Panc1 (cell line): ENCODE measurements at places on chromosomes 4 and X. TPM values are rescaled to one million over a fixed set of nuclear protein-coding genes. Genes with fewer than 3 reads are reported as not detected.

Gene EGF
- total RNA-seq: not detected

Gene PAGE5
- not detected for total RNA-seq

Gene SLITRK4
- total RNA-seq: not detected

Gene RAB41
- total RNA-seq: not detected

Gene RPS6KA6
- 0.05 TPM for total RNA-seq

Gene GYPB
- not detected for total RNA-seq

Gene ADH1C
- total RNA-seq: not detected

Gene CXorf49
- not detected for total RNA-seq

Gene RRH
- total RNA-seq: 0.15 TPM

Gene ENPEP
- total RNA-seq: not detected

Gene ENAM
- not detected for total RNA-seq

Gene MAGEA11
- not detected for total RNA-seq

Gene HSFX3
- total RNA-seq: not detected

Gene NPNT
- 1.9 TPM for total RNA-seq

Gene UGT2A3
- total RNA-seq: 0.05 TPM

Gene BANK1
- total RNA-seq: 3.3 TPM

Gene GYG2
- 0.85 TPM for total RNA-seq

Gene GUCY1B1
- 0.36 TPM for total RNA-seq

Gene SSX1
- total RNA-seq: 0.13 TPM

Gene GPR78
- not detected for total RNA-seq

Gene LRCH2
- 0.13 TPM for total RNA-seq

Gene SULT1B1
- 0.05 TPM for total RNA-seq

Gene H2BW2
- total RNA-seq: not detected

Gene PNMA6A
- total RNA-seq: 7.4 TPM

Gene GPRIN3
- total RNA-seq: 0.03 TPM

Gene TREX2
- total RNA-seq: 2.4 TPM

Gene GPRASP3
- 5.6 TPM for total RNA-seq

Gene DMRTC1
- 0.31 TPM for total RNA-seq

Gene HERC5
- total RNA-seq: 6.7 TPM

Gene FRMPD3
- total RNA-seq: 0.31 TPM

Gene TLL1
- 0.41 TPM for total RNA-seq

Gene DOK7
- total RNA-seq: 2.4 TPM

Gene ARHGAP10
- total RNA-seq: 11.7 TPM
